ENCODE measurements at places on chromosomes 6 and 20.

DNA sequence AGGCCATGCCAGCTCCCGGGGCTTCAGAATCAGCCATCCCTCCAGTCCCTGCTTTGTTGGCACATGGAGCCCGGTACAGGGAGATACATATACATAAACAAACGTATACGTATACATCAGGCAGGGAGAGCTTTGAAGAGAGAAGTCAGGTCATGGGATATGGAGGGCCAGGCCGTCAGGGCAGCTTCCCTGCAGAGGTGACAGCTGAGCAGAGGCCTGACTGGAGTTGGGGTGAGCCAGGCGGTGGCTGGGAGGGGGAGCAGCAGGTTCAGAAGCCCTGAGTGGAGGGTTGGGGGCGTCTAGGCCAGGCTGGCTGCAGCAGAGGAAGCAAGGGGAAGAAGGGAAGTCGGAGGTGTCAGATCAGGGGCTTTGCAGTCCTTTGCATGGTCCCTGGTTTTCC, 61.7 kb downstream of the STK35 start:
- H3K36me3 ChIP-seq: no peaks in the 10 kb centered on the region
- no peaks in the 10 kb centered on the region for H3K27me3 ChIP-seq
- no peak for DNase-seq
- no peaks in the 10 kb centered on the region for H3K4me1 ChIP-seq
- no peak overlapping the region for H3K4me3 ChIP-seq

DNA sequence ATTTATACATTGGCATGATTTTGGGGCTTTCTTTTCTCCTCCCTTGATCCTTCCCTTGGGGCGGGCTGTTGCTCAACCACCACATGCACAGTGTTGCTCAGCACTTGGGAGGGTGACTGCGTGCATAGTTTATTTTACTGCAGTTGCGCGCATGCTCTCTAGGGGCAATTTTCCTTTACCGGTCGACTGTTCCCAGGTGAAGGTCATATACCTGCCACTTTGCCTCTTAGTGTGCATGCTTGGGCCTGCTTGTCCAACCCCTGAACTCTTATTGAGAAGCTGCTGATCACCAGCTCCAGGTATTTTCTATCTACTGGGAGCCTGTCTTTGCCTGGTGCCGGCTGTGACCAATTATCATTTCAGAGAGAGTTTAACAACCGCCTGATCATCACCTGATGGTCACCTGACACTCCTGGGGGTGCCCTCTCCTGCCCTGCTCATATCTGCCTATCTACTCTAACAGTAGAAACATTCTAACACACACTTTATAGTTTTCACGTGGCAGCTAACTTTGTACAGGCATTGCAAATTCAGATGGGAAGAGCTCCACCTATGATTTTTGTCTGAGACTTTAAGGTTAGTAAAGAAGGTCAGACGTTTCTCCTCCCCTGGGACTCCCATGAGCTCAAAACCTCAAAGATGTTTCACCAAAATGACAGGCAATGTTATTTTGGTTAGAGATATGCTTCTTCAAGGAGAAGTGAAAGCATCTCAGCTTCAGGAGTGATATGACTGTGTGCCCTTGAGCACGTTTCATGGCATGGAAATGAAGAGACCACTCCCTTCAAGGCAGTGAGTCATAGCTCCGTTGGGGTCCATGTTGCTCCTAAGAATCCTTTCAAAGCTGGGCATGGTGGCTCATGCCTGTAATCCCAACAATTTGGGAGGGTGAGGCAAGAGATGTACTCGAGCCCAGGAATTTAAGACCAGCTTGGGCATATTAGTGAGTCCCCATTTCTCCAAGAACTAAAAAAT, 227.5 kb upstream of the MYLIP start:
- DNase-seq: no peak
- H3K4me1 ChIP-seq: peaks cover 17% of the 10 kb centered on the region
- H3K4me3 ChIP-seq: no peak overlapping the region
- no peaks in the 10 kb centered on the region for H3K27me3 ChIP-seq

GRCh38 chr6:24283043-24283985, 74.5 kb downstream of the DCDC2 start:
- H3K4me1 ChIP-seq: no peaks in the 10 kb centered on the region
- no peak for DNase-seq
- no peaks in the 10 kb centered on the region for H3K36me3 ChIP-seq
- H3K27me3 ChIP-seq: no peaks in the 10 kb centered on the region

DNA sequence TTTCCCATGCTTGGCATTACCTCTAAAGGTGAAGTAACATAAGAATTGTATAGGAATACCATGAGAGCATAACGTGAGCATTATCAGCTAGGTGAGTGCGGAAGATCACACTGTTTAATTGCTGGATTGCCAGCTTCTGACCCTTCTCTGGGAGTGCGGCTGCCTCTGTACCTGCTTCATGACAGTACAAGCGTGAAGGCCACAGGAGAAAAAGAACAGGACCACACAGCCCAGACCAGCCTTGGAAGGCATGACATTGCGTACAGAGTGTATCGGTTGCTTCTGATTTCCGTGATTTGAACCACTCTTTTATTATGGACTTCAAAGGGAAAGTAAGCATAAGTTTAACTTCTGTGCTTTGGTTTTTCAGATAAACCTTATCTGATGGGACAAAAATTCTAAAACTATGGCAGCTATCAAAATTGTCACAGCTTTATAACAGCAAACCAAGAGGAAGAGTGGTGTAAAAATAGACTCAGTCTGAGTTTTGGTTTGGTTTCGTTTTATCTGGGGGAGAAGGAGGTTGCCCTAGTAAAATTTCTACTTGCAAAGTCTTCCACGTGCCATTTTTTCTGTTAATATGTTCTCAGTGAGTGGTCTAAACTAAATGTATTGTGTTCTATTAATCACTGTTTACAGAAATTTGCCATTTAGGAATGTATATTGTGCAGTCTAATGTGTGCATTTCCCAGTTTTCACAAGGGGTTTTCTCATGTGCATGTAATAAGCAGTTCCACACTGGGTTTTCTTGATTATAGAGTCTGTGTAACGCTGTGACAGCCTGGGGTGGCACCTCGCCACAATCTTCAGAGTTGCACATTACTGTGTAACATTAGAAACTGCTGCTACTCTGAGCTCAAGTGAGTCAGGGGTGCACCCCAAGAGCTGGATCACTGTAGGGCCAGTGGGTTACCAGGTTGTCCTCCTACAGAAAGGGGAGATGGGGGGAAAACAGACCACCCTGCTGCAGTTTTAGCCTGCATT, 97.3 kb downstream of the RPP40 start:
- DNase-seq: no peak
- no peak overlapping the region for H3K4me3 ChIP-seq
- no peak overlapping the region for H3K27ac ChIP-seq
- H3K27me3 ChIP-seq: no peaks in the 10 kb centered on the region
- H3K4me1 ChIP-seq: peaks cover 55% of the 10 kb centered on the region

- DNase-seq: no peak
- no peak overlapping the region for H3K4me3 ChIP-seq
- no peaks in the 10 kb centered on the region for H3K27me3 ChIP-seq
Observed at GRCh38 chr6:151306269-151306783, 66.6 kb downstream of the AKAP12 start.

DNA sequence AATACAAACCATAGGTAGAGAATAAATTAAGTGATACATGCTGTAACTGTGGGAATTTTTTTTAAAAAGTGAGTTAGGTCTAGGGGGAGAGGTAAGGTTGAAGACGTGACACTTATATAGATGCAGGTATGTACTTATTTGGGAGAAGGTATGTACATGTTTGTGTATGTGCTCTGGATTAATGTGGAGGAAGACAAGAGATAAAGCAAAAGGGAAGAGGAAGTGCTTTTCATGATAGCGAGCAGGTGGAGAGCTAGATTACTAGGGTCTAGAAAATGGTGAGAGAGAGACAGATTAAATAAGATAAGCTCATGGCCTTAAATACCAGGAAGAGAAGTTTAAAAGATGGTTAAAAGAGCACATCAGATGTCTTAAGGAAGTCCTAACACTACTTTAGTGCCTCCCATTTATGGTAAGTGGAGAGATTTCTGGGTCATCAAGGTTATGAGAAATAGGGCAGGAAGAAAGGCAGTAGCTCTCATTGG, 92.5 kb downstream of the MAN1A1 start:
- H3K36me3 ChIP-seq: no peaks in the 10 kb centered on the region
- no peak for DNase-seq
- H3K4me1 ChIP-seq: peaks cover 6% of the 10 kb centered on the region
- no peak overlapping the region for H3K27ac ChIP-seq

DNA sequence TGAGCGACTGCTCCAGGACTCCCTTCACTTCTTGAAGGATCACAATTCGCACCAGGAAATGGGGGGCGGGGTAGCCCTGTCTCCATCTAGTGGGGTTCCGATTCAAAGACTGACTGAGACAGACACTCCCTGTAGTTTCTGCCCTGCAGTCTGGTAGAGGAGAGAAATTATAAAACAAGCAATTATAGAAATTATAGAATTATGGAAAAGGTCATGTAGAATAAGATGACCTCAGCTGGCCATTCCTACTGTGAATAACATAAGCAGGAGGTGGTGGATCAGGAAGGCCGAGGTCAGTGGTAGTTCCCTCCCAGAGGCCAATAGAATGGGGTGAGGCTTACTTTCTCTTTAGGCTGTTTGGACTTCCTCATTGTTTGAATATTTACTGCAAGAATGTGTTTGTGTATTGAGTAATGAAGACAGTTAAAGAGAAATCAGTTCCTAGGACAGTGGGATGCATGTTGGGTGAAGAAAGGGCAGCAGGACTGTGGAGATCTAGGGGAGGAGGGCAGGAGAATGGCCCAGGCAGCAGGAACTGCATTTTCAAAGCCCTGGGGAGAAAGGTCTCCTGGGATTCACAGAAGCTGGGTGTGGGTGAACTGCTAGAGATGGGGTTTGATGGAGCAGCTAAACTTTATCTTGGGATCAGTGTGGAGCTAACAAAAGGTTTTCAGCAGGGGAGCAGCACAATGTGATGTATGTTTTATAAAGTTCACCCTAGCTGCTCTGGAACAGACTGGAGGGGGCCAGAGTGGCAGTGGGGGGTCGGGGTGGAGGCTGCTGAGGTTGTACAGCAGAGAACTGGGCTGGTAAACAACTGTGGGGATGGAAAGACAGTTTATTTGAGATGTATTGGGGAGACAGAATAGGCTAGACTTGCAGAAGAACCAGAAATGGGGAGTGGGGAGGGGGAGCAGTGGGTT, 2.1 kb downstream of the ZNF341 start:
- no peak for DNase-seq
- no peak overlapping the region for H3K4me3 ChIP-seq
- no peaks in the 10 kb centered on the region for H3K36me3 ChIP-seq
- no peaks in the 10 kb centered on the region for H3K27me3 ChIP-seq

DNA sequence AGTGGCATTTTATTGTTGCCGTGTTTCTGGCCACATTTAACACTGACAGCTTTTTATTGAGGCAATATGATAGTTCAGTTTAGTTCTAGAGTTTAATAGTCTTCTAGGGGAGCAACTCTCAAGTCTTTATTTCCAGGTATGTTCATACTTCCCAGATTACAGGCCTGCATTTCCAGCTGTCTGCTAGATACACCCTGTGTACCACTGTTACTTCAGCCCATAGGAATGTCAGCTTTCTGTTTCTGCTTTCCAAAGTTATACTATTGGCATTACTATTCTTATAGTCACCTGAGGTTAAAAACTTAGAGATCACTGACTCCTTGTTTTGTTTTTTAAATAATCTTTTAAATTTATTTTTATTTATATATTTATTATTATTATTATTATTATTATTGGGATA, 7.6 kb downstream of the ZNF451 start:
- no peak overlapping the region for H3K4me3 ChIP-seq
- H3K36me3 ChIP-seq: no peaks in the 10 kb centered on the region
- no peaks in the 10 kb centered on the region for H3K27me3 ChIP-seq
- DNase-seq: no peak
- H3K4me1 ChIP-seq: peaks cover 20% of the 10 kb centered on the region
- no peak overlapping the region for H3K27ac ChIP-seq

- no peaks in the 10 kb centered on the region for H3K4me1 ChIP-seq
- DNase-seq: no peak
- H3K36me3 ChIP-seq: no peaks in the 10 kb centered on the region
- no peak overlapping the region for H3K27ac ChIP-seq
- no peaks in the 10 kb centered on the region for H3K27me3 ChIP-seq
Observed at GRCh38 chr20:61233590-61233989, 18.5 kb upstream of the CDH4 start.

- no peak overlapping the region for H3K4me3 ChIP-seq
- H3K27me3 ChIP-seq: no peaks in the 10 kb centered on the region
- no peak overlapping the region for H3K27ac ChIP-seq
Observed at GRCh38 chr6:161161889-161162624, 111.8 kb downstream of the AGPAT4 start.

DNA sequence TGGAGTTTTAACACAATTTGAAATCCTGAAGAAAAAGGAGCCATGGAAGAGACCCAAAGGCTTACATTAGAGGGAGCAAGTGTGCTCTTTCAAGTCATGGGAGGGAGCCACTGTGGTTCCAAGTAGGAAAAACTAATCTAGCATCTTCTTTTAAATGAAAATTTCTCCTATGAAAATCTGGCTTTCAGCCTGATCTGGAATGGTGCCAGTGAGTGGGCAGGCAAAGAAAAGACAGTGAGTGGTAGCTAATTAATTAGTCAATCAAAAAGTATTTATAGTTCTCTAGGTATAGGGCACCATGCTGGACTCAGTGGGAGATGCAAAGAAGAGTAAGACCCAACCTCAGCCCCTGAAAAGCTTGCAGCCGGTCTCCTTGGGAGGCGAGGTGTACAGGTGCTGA, 21.9 kb downstream of the CAP2 start:
- H3K27me3 ChIP-seq: no peaks in the 10 kb centered on the region
- no peak overlapping the region for H3K27ac ChIP-seq

- no peak overlapping the region for H3K27ac ChIP-seq
- no peak for DNase-seq
- H3K4me1 ChIP-seq: no peaks in the 10 kb centered on the region
- no peaks in the 10 kb centered on the region for H3K36me3 ChIP-seq
- no peak overlapping the region for H3K4me3 ChIP-seq
- H3K27me3 ChIP-seq: no peaks in the 10 kb centered on the region
Observed at GRCh38 chr6:15515660-15516375, 147.0 kb downstream of the DTNBP1 start.

GRCh38 chr20:24909086-24909780, 39.8 kb upstream of the CST7 start:
- no peaks in the 10 kb centered on the region for H3K27me3 ChIP-seq
- no peaks in the 10 kb centered on the region for H3K36me3 ChIP-seq
- DNase-seq: peak; percentile 70
- no peak overlapping the region for H3K4me3 ChIP-seq
- H3K27ac ChIP-seq: no peak overlapping the region

DNA sequence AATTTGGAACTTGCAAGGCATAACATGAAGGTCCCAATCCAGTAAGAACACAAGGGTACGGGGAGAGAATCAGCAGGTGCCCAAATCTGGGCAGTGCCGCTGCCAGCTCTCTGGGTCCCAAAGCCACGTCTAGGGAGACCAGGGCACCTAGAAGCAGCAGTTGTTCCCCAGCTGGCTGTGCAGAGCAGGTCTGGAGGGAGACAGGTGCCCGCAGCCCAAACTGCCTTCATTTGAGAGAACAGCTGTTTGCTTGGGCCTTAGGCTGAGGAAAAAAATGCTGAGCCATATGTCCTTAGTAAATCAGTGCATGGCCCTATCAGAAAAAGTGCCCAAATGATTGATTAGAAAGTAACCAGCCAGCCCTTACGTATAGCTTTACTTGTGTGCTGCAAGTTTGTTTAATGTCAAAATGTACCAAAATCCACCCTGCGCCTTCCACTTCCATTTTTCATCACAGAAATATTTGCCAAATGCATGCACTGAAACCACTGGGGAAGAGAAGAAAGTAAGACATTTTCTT, 9.1 kb upstream of the PRELID3B start:
- no peak overlapping the region for H3K4me3 ChIP-seq
- no peaks in the 10 kb centered on the region for H3K4me1 ChIP-seq
- no peaks in the 10 kb centered on the region for H3K36me3 ChIP-seq
- DNase-seq: no peak
